KBM-7 (cell line): ENCODE measurements at places on chromosomes 1 and 21.

DNA sequence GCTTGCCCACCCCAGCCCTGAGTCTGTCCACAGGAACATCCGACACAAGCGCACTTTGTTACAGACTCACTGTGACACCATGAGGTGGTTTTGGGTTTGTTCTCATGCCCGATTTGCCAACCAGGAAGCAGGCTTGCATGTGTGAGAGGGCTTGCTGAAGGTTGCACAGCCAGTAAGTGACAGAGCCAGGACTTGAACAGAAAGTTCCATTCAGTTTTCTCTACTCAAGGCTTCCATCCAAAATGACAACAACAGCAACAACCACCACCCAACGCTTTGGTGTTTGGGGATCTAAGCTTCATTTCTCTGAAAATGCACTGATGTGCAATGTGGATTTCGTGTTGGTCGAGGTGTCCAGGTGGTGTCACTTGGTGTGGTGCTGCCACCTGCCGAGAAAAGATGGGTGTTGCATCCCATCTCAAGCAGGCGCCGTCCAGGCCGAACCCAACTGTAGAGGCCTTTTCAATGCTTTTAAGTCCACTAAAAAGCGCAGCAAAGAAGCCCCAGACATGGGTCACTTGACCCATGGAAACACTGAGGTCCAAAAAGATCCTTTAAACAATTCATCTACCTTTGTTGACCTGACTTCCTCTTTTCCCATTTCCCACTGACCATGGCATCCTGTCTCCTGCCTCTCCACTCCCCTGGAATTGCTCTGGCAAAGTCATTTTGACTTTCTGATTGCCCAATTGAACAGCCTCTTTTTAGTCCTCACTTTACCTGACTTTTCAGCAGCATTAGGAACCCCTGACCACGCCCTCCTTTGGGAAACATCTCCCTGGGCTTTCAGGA lies 12.2 kb downstream of the CITED4 start:
- DNase-seq: peak; percentile 83

GRCh38 chr21:38804030-38804788 lies 1.5 kb upstream of the ETS2 start:
- DNase-seq: no peak

GRCh38 chr1:119544165-119544762 lies 37.3 kb downstream of the HSD3B1 start:
- DNase-seq: peak; percentile 21

- DNase-seq: no peak
Observed at GRCh38 chr1:150106341-150106740, 38.8 kb downstream of the VPS45 start.

DNA sequence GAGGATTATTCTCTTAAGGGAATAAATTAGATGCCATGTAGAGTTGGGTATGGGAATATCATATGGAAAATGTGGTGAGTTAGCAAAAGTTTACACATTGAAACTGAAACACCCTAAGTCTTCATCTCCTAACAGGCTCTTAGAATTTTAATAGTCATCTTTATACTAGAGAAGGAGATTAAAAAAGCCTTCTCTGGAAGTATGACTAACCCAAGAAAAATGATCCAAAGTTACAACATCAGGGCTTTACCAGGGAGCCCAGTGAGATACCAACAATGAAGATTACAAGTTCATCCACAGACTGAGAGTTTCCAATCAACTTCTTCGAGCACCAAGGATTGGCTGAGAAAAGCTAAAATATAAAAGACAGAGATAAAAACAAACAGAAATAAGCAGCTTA lies 70.0 kb upstream of the KIAA0040 start:
- no peak for DNase-seq

GRCh38 chr1:107220036-107220435 lies 79.2 kb downstream of the NTNG1 start:
- DNase-seq: no peak

DNA sequence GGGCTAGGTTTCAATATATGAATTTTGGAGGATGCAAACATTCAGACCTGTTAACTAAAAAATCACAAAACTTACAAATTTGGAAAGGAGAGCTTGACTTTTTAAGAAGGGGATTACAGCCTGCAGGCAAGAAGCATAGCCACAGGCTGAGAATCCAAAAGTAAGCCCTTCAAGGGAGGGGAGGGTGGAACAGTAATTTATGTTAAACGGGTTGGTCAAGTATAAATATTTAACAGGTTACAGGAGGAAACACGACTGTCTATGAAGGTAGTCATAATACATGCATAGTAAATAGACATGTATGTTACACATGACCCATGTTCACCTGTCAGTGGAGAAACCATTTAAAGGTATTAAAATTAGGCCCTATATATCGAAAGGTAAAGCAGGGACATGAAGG lies 261.1 kb upstream of the RGS18 start:
- no peak for DNase-seq

DNA sequence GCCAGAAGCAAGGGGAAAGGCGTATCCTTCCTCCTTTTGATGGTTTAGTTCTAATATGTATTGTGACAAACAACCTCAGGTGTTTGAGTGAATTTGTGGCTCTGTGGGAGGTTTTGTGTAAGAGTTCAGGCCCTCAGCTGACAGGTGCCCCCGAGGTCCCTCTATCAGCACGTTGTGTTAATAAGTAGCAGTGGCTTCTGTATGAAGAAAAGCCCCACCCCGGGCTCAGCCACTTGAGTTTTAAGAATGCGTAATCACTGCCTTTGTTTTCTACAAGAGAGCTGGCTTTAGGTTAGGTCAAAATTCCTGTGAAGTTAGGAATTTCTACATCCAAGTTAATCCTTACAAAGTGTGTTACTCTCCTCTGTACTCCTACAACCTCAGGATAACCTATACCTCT lies 92.4 kb upstream of the PGBD5 start:
- DNase-seq: no peak

GRCh38 chr1:47569681-47570470 lies 132.0 kb downstream of the FOXD2 start:
- no peak for DNase-seq

DNA sequence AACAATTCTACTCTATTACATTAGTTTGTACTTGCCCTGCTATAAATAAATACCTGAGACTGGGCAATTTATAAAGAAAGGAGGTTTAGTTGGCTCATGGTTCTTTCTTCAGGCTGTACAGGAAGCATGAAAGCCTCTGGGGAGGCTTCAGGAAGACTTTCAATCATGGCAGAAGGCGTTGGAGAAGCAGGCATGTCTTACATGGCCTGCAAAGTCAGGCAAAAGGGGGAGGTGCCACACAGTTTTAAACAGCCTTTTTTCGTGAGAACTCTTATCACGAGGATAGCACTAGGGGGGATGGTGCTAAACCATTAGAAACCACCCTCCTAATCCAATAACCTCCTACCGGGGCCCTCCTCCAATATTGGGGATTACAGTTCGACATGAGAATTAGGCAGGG lies 102.9 kb downstream of the DYRK1A start:
- no peak for DNase-seq

DNA sequence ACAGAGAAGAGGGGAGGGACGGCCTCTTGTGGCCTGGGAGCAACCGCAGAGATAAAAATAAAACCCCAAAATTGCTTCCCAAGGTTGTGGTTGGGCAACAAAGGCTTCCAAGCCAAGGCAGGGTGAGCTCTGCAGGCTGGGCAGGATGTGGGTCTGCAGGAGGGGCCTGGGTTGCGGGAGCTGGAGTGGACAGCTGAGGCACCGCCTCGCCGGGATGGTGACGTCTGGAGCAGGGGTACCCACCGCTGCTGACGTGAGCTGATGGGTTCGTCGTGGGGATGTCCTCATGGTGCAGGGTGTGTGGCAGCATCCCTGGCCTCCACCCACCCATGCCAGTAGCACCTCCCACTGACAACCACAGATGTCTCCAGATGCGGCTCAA lies 3.7 kb downstream of the AURKAIP1 start:
- peak; percentile 77 for DNase-seq

DNA sequence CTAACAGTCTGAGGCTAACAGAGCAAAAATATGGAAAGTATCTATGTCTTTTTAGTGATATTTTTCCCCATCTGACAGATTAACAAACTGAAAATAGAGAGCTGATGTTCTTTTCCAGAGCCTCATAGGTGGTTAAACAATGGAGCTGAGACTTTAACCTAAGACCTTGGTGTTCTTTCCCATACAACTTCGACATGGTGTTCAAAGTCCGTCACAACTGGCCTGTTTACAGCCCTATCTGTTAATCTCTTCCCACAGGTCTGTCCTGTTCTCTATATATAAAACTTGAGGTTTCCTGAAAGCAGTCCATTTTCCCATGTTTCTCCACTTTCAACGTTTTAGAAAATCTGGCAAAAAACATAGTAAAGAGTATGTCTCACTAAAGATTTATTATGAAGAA lies 395.7 kb downstream of the BRINP2 start:
- no peak for DNase-seq

- DNase-seq: no peak
Observed at GRCh38 chr1:160064746-160065145, 5.2 kb downstream of the KCNJ10 start.
